Stimulated activated CD8-positive, alpha-beta memory T cell treated with anti-CD3 and anti-CD28 coated beads, Interleukin-15, amount 100 ng/mL, for 24 hours (primary cell): ENCODE measurements at places on chromosomes 4 and X.

DNA sequence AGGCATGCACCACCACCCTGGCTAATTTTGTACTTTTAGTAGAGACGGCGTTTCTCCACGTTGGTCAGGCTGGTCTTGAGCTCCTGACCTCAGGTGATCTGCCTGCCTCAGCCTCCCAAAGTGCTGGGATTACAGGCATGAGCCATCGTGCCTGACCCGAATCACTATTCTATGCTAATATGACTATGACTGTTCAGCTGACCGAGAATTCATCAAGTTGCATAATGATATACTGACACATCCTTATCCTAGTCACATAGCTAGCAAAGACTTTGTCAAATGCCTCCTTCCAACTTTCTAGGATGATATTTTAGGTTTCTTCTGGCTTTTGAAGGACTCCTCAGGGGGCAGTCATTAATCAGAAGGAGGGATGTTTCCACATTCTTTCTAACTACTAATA is 4.8 kb upstream of the GPM6B start:
- no peak for DNase-seq

- no peak for DNase-seq
These were observed 30.8 kb downstream of the TNIP2 start for GRCh38 chr4:2725380-2725779.

DNA sequence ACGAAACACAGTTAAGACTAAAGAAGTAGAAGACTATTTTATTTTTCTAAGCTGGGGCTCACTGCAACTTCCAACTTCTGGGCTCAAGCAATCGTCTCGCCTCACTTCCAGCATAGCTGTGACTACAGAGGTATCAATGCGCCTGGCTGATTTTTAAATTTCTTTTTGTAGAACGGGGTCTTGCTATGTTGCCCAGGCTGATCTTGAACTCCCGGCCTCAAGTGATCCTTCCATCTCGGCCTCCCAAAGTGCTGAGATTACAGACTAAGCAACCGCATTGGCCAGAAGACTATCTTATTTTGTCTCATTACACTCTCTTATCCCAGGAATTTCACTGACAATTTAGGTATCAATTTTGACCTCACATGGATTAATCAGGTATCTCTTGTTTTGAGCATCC is 1.2 kb downstream of the LAMTOR3 start:
- no peak for DNase-seq

- no peak for DNase-seq
These were observed 114.2 kb upstream of the GRXCR1 start for GRCh38 chr4:42778349-42778748.

DNA sequence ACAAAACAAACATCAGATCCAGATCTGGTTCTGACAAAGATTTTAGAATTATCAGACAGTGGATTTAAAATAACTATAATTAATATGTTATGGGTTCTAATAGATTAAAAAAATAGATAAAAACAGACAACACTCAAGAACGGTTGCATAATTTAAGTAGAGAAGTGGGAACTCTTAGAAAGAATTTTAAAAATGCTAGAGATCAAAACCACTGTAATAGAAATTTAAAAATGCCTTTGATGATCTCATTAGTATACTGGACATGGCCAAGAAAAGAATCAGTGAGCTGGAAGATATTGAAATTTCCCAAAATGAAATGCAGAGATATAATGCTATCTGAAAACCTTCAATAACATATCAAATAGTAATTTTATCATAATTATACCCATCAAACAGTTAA is 28.3 kb upstream of the DYNLT3 start:
- no peak for DNase-seq

- DNase-seq: no peak
These were observed 257.4 kb downstream of the CFAP299 start for GRCh38 chr4:80592950-80593349.

DNA sequence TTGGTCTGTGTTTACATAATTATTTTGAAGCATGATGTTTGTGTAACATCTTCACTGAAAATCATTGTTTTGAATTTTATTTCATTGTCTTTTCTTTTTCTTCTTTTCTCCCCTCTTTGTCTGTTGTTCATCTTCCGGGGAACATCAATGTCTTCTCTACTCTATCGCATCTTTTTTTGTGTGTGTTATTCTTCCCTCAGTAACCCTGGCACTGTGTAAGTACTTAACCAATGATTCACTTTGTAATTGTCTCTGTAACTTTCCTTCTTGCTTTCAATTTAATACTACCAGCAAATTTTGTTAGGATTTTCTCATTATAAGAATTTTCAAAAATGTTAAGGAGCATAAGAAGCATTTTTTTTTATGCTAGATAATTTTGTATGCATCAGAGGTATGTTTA is 130.8 kb downstream of the PDLIM5 start:
- no peak for DNase-seq

- no peak for DNase-seq
These were observed 552.6 kb downstream of the NAP1L3 start for GRCh38 chrX:93120805-93121204.

DNA sequence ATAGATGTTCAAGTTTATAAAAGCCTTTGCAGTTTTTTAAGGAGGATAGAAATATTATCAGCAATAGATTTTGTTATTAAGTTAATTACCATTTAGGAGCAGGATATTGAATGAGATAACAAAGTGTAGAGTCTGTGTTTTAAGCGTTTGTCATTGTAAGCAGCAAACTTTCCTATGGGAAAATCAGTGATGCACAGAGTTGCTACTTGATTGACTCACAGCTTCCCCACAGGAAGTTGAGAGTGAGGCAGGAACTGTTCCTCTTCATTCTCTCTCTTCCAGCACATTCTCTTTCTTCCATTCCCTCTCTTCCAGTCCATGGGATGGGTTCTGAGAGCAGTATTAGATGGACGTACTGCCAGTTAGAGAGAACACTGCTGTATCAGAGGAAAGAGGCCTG is 867.7 kb upstream of the AGA start:
- no peak for DNase-seq

GRCh38 chr4:153573881-153574802 is 108.0 kb downstream of the TMEM131L start:
- DNase-seq: no peak

- no peak for DNase-seq
These were observed 8.1 kb downstream of the ACSL1 start for GRCh38 chr4:184817494-184818215.

- no peak for DNase-seq
These were observed 684.6 kb downstream of the ARAP2 start for GRCh38 chr4:35559559-35560365.

DNA sequence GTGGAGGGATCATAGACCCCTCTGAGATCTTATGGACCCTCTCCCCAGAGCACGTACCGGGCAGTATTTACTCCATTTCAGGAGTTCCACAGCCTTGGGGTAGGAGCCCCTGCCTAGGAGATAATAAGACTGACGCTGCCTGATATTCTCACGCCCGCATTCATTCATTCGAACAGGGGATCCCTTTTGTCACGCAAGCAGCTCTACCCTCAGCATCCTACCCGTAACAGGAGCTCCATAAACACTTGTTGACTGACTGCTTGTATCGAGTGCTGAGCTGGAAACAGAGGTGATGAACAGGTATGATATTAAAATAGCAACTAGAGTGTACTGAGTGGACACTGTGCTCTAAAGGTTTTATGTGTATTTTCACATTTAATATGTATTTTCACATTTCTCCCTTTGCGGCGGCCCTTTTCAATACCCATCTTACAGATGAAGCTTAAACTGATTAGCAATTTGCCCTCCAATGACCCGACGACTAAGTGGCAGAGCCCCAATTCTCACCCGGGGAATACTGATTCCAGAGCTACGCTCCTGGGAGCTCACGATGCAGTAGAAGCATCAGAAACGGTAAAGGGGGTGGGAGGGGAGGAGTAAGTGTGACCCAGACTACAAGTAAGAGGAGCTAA is 888 bp downstream of the RAB28 start:
- no peak for DNase-seq

- no peak for DNase-seq
These were observed 81.4 kb downstream of the AMELX start for GRCh38 chrX:11374570-11374969.

GRCh38 chr4:113921089-113921794 is 58.2 kb downstream of the ARSJ start:
- no peak for DNase-seq

GRCh38 chrX:123993326-123993725 is 31.8 kb downstream of the STAG2 start:
- no peak for DNase-seq

DNA sequence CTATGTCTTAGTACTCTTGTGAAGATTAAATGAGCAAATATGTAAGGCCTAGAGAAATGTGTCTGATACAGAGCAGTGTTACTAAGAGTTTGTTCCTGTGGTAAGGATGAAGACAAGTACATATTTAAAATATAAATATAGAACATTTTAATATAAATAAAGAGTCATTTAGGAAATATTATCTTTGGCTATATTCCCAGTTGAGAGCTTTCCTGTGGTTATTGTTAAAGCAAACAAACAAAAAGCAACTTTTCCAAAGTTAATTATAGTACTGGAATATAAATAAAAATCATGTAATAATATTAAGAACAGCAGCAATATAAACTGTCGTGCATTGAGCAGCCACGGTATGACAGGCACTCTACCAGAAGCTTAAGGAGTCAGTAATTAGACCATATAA is 472.5 kb downstream of the INPP4B start:
- no peak for DNase-seq

DNA sequence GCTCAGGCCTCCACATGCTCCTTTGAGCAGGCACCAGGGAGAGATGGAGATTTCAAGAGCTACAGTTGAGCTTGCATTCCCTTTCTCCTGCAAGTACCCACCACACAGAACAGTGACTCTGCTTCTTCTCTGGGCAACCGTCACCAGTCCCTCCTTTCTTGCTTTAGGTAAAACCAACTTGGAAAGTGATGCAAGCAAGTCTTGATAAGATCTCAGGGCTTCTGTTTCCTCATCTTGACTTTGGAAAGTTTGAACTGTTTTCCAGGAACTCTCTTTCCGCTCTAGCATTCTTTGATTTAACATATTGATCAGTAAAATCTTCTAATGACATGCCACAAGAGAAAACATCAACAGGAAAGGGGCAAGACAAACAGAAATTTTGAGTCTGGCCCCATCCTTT is 73.7 kb downstream of the USP46 start:
- no peak for DNase-seq

- no peak for DNase-seq
These were observed 107.8 kb downstream of the CCSER1 start for GRCh38 chr4:90234916-90235547.

DNA sequence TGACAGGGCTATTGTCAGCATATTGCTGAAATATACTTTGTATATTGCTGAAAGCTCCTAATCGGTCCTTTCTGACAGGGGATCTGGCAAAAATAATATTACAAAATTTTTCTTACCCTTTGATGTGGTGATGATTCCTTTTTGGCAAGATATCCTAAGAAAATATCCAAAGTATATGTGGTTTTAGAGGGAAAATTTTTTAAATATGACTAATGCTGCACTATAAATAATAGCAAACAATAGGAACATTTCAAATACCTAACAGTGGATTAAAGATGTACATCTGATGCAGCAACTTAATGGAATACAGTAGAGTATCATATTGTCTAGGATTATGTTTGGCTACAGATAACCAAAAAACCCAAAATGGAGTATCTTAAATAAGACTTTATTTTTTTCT is 49.6 kb downstream of the RRAGB start:
- DNase-seq: no peak

DNA sequence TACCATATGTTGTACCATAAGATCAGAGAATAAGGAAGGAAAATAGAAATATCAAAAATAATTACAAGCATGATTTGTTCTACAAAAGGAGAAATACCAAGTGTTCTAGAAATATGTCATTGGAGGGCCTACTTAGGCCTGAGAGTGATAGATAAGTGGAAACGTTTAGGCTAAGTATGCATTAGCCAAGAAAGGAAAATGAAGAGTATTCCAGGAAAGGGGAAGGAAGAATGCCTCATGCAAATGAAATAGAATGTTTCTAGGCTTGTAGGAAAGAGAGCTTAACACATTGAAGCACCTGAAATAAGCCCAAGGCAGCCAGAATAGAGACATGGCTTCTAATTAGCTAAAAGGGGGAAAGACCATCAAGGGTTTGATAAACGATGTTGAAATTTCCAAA is 595.7 kb upstream of the ATOH1 start:
- no peak for DNase-seq

DNA sequence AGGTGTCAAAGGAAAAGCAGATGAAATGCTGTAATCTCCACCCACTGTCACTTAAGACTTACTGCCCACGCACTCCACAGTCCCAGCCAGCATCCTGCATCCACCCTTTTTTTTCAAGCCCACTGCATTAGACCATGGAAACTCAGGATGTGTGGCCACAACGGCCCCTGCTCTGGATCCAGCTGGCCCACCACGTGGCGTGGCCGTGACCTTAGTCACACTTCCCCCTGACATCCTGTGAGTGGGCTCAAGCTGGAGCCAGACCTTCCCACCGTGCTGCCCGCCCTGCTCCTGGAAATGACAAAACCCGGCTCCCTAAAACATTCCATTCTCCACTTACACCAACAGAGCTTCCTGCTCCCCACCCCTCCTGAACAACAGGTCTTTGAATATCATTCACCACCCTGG is 588.3 kb upstream of the DIPK2B start:
- no peak for DNase-seq

DNA sequence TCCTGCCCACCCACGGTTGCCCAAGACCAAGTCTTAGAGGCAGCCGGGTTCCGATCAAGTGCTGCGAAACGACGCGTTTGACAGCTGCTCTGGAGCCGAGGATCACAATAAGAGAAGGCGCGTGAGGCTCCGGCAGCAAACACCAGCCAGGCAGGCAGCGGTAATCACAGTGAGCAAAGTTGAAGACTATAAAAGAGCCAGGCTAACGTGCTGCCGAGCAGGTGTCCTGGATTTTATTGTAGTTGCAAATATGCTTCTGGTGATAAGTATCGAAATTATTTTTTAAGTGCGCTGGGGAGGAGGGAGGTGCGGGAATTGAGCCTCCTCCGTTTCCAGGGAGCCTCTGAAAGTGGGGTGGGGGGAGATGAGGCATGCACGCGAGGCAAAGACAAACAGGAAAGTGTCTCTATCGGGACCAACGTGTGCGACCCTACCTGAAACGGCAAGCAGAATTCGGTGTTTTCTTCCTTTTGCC is 590 bp downstream of the GABRA2 start:
- no peak for DNase-seq

- no peak for DNase-seq
These were observed 18.6 kb upstream of the SEPSECS start for GRCh38 chr4:25178838-25179261.

DNA sequence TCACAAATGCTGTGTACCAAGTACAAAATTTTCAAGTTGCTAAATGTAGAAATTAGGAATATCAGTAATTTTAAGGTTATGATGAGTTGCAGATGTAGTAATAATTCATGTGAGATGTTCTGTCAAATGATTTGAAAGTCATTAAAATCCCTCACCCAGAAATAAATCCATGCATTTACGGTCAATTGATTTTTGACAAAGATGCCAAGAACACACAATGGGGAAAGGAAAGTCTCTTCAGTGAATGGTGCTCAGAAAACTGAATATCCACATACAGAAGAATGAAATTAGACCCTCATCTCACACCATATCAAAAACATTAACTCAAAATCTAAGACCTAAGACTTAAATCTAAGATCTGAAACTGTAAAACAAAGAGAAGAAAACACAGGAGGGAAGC is 12.9 kb upstream of the BMPR1B start:
- no peak for DNase-seq

- DNase-seq: no peak
These were observed 32.6 kb downstream of the FRMPD3 start for GRCh38 chrX:107482046-107482445.
